Natural killer cell treated with Interleukin-12 subunit alpha and Interleukin-12 subunit beta and Interleukin-15 and Interleukin-18, amount 100 ng/mL, for 72 hours (primary cell): ENCODE measurements at places on chromosomes 16 and 17. TPM values are rescaled to one million over a fixed set of nuclear protein-coding genes. Genes with fewer than 3 reads are reported as not detected.

Gene MYH3
- 4.2 TPM for total RNA-seq

Gene KRTAP1-5
- total RNA-seq = not detected

DNA sequence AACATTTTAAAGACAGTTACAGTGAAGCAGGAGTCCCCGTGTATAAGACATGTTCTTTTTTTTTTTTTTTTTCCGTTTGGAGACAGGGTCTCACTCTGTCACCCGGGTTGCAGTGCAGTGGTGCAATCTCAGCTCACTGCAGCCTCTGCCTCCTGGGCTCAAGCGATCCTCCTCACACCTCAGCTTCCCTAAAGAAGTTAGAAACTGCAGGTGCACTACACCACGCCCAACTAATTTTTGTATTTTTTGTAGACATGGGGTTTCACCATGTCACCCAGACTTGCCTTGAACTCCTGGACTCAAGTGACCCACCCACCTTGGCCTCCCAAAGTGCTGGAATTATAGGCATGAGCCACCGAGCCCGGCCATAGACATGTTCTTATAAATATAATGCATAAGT lies 3.0 kb downstream of the EVI2B start:
- no peak for DNase-seq

- no peak for DNase-seq
These were observed 41.0 kb downstream of the NDE1 start for GRCh38 chr16:15691046-15691445.

DNA sequence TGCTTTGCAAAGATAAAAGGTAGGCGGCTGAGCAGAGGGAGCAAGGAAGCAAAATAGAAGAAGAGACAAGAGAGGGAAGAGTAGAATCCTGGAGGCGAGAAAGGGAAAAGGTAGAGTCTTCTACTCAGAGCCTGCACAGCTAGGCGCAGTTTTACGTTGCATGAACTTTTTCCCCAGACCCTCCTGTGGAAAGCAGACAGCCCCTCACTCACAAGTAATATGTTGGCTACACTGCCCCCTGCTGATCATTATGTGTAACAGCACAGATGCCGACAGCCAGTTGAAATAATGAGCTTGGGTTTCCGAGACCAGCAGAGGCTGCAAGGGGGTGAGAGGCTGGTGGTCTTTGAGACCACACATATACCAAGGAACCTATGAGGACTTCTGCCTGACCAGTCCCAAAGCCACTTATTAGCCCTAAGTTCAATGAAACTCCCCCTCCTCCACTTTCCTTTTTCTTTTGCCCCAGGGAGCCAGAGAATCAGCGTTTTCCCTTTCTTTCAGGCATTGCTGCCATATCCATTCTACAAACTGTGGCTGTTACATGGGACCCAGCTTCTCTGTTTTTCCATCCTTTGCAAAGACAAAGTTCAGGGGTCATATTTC lies 22.5 kb upstream of the CMTR2 start:
- DNase-seq = no peak

GRCh38 chr16:85349365-85350145 lies 237.3 kb upstream of the CIBAR2 start:
- no peak for DNase-seq

DNA sequence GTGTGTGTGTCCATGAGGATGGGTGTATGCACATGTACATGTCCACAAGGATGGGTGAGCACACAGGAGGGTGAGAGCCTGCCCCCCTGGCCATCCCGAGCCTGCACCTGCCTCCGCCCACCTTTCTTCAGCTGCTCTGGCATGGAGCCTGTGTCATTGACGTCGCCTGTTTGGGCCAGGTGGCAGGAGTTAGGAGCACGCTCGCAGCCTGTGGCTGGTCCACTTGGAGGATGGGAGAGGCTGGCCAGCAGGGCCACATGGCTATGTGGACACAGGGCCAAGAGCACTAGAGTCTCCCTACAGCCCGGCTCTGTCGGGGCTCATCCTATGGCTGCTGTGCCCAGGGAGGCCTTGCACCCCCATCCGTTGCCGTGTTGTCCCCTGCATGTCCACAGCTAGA lies 21.4 kb downstream of the BAHCC1 start:
- no peak for DNase-seq

DNA sequence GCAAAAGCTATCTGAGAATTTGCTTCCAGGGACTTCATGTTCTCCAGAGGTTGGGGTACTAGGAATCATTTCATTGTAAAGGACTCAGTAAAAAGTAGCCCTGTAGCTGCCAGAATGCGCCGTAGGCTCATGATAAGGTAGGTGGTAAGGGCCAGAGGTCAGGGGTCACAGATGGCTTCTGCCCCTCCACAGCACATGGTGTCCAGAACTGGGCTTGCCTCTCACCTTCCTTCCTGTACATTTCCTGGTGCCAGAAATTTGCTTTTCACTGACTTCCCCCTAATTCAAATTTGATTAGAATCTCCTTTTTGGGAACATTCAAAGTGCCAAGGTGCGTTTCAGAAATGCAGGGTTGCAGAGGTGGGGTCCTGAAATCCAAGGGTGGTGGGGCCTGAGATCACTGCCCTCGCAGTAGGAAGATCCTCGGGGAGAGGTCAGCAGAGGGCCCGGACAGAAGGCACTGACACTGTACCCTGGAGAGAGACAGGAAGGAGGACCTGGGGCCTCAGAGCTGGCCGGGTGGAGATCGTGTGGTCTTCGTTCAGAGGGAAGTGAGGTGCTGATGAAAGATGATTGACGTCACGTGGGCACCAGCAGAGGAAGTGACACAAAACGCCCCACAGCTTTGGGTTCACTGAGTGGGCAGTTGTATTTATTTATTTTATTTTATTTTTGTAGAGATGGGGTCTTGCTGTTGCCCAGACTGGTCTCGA lies 25.5 kb upstream of the METRNL start:
- peak; percentile 84 for DNase-seq

GRCh38 chr17:15340966-15341365 lies 431 bp downstream of the TEKT3 start:
- DNase-seq = no peak

DNA sequence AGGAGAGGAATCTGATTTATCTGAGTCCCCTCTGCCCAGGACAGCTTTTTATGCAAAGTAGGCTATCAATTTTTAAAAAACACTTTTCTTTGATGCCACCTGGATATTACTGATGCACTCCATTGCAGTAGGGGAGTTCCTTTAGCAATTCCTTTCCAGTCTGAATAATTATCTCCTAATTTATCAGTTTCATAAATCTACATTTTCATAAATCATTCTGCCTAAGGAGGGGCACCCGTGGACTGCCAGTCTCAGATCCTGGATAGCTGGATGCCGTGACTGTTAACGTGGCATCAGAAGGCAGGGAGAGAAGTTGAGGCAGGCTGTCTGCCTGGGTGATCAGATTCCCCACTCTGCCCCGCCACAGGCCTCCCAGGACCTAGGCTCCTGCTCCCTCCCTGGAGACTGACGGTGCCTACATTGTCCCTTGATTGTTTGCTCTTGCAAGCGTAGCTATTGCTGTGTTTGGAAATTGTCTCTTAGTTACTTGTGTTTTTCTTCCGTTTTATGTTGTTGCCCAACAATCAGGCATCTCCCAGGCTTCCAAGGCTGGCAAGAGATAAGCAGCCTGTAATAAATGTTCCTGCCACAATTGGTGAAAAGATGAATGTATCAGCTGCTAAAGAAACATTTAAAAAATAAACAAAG lies 75.2 kb downstream of the KATNIP start:
- DNase-seq = no peak
